ENCODE measurements at places on chromosomes 16 and 17. TPM values are rescaled to one million over a fixed set of nuclear protein-coding genes. Genes with fewer than 3 reads are reported as not detected.

GIT1 gene
- total RNA-seq, result 28.7 TPM

TEDC2 gene
- total RNA-seq, result 3.1 TPM

DNA sequence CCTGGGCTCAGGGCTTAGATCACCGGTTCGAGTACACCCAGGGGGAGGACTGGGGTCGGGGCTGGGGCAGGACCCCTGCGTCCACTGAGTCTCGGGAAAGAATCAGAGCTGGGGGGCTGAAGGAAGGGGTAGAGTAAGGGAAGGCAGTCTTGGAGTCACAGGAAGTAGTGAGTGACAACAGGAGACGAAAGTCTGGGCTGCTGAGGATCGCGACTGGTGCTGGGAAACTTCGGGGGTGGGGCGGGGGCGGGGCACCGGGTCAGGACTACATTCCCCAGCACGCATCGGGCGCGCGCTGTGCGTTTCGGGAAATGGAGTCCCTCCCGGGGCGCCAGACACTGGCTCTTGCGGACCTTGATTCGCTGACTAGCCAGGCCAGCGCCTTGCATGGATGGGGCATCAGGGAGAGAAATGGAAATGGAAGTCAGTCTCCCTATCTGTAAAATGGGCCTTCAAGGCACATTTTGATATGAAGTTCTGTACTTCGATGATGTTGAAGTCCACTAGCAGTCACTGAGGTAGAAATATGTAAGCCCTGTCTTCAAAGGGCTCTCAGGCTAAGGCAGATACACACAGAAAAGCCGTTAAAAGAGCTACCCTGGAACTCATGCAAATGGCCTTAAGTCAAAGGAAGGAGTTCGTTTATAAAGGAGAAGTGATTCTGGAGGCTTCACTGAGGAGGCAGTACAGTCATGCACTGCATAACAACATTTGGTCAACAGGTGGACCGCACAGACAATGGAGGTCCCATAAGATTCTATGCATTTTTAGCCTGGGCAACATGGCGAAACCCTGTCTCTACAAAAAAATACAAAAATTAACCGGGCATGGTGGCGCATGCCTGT, 697 bp downstream of the CTF1 start:
- peak; percentile 57 for ATAC-seq

GRCh38 chr17:68182940-68183551, 64.8 kb upstream of the AMZ2 start:
- peak; percentile 90 for ATAC-seq

DNA sequence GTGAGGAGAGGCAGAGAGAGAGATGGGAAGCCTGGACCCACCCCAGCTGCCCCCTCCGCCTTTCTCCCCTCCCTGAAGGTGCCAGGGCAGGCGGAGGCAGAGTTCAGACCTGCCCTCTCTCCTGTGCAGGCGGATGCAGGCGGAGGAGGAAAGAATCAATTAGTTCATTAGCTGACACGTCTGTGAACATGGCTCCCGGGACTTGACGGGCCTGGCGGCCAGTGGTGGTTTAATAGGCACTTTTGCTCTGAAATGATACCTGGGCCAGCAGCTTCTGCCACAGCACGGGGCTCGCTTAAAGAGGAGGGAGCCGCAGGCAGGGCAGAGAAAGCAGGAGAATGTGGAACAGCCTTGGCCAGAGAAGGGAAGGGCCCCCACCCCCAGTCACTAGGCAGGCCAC, 98.1 kb downstream of the SDK2 start:
- ATAC-seq, result peak; percentile 30

SLFN13 gene
- 7.9 TPM for total RNA-seq

ATP2C2 gene
- 6.9 TPM for total RNA-seq

GRCh38 chr17:81401723-81402529, 6.7 kb downstream of the BAHCC1 start:
- ATAC-seq, result no peak

GRCh38 chr16:48501516-48502377, 108.2 kb downstream of the N4BP1 start:
- no peak for ATAC-seq

GRCh38 chr17:16442594-16443510, 27.5 kb downstream of the TRPV2 start:
- no peak for ATAC-seq

GRCh38 chr16:11079652-11080187, 135.4 kb downstream of the CLEC16A start:
- ATAC-seq, result no peak

SMIM36 gene
- not detected for total RNA-seq

DNA sequence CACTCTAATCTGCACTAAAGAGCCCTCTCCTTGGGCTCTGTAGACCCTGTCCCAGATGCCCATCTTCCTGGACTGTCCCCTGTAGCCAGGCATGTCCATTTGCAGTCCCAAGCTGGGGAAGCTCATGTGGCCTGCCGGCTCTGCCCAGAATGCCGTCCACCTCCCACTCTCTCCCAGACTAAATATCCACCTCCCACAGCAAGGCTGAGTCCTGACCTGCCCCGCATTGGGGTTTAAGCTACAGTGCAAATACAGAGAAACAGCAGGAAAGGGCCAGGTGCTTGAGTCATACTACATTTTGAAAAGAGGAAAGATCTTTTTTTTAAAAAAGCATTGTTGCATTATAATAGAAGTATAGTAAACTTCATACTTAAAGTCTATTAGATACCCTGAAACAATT, 3.0 kb downstream of the ST6GALNAC2 start:
- ATAC-seq, result peak; percentile 31

SLC35G6 gene
- not detected for total RNA-seq

- ATAC-seq, result peak; percentile 5
Observed at GRCh38 chr17:74759243-74759801, 10.9 kb downstream of the NHERF1 start.

GRCh38 chr17:82531431-82531881, 11.9 kb downstream of the FOXK2 start:
- peak; percentile 60 for ATAC-seq

MYH8 gene
- total RNA-seq, result not detected

GRCh38 chr16:66205287-66206231, 160.9 kb upstream of the CDH5 start:
- no peak for ATAC-seq

SLC5A11 gene
- total RNA-seq, result not detected

DNA sequence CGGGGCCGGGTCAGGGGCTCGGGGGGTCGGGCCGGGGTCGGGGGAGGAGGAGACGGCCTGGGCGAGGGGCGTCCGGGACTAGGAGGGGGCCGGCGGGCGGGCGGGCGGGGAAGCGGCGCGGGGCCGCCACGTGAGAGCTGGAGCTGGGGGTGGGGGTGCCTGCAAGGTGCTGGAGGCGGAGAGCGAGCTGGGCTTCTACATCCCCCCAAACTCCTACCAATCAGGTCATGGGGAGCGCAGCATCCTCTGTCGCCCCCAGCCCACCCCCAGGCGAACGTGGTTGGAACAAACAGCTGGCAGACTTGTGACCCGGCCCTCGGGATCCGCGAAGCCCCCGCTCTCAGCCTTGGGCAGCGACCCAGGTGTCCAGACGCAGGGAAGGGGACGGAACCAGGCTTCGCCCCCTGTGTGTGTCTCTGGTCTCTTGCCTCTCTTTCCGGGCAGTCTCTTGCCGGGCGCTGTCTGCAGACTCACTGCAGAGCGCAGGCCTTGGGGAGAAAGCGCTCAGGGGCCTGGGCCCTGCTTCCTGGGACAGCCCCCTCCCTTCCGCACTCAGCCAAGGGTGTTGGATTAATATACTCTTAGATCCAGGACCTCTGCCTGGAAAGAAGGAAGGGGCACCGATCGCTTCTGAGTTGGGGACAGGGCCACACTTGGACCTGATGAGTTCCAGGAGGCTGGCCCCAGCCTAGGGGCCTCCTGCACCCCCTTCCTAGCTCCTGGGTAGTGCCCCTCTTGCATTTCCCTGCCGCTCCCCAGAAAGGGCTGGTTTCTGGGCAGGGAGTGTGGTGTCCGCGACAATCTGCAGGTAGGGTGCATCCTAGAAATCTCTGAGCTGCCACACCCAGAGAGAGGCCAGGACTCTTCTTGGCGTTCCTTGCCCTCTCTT, 722 bp downstream of the RASL10B start:
- no peak for ATAC-seq

FBXW10B gene
- total RNA-seq, result 8.0 TPM

KRT28 gene
- total RNA-seq, result not detected

DNA sequence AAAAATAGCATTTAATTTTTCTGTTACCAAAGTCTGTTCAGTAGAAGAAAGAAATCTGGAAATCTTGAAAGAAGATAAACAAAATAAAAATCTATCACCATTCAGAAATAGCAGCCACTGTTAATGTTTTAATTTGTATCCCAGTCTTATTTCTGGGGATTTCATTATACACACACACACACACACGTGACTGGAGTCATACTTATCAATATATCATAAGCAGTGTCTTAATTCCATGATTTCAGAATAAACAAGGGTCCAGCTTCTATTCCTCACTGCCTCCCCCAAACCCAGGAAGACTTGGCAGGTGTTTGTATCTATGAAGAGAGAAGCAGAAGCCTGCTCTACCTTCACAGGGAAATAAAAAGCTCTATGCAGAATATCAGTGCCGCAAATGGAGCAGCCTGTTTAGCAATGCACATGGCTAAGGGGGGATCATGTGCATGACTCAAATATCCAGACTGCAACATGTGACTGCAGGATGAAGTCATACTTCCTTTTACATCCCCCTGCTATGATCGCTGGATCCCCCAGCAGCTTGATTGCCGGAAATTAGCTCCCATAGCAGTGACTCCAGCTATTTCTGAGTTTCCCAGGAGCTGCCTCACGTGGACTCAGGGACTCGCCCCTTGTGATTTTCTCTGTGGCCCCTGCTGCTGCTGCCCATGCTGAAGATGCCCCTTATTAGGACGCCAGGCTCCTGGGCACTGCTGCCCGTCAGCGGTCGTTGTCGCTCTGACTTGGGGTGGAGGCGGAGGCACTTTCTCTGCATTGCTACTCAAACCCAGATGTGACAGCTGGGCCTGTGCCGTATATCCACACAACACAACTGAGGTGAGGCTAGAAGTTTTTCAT, 341.0 kb downstream of the CPPED1 start:
- no peak for ATAC-seq

DNA sequence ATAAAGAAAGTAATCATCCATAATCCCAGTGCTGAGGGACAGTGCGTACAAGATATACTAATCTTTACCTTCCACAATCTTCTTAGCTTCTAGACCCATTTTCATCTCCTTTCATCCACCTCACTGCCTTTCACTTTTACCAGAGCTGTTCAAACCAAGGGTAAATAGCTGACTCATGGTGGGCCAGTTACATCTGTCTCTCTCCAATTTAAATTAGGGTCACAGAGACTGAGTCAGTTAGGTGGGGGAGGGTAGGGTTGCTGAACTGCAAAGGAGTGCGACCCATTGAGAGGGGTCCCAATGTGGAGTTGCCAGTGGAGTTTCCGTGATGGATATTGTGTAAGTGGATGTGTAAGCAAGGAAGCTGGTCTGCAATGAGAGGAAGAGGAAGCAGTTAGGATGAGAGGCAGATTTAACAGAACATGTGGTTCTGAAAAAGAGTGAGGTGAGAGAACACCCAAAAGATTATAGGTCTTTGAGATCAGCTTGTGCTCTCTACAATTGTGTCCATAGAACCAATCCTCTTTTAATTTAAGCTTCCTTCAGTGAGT, 83.5 kb downstream of the GP2 start:
- no peak for ATAC-seq

DNA sequence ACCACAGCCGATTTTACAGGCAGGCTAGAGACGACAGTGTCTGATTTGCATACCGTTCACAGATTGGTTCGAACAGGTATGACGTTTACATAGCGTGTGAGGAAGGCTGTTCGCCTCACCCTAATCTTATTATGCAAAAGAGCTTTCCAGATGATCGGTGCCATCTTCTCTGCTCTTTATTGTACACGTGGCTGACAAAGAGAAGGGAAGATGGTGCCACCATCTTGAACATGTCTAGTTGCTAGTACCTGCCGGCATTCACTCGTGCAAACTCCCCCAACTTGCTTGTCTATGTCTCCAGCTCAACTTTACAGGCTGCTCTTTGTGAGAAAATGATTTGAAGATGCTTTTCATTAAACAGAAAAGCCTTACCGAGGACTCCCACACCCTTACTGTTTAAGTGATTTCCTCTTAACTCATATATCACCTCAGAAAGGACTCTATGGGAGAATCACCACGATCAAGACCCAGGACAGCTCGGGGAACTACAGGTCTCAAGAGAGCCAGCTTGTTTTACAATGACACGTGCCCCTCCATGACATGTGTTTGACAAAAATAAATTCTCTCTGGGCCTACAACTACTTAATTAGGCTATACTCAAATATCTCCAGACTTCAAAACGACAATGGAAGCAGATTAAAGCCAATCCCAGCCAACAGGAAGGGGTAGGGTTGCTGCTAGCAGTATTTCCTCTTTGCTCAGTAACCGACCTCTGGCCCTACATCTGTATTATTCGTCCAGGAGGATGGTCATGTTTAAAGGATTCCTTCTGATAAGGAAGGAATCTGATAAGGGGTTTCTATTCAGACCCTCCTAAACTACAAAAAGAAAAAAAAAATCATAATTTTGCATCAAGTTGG, 480.6 kb downstream of the TMEM114 start:
- ATAC-seq, result no peak

DNA sequence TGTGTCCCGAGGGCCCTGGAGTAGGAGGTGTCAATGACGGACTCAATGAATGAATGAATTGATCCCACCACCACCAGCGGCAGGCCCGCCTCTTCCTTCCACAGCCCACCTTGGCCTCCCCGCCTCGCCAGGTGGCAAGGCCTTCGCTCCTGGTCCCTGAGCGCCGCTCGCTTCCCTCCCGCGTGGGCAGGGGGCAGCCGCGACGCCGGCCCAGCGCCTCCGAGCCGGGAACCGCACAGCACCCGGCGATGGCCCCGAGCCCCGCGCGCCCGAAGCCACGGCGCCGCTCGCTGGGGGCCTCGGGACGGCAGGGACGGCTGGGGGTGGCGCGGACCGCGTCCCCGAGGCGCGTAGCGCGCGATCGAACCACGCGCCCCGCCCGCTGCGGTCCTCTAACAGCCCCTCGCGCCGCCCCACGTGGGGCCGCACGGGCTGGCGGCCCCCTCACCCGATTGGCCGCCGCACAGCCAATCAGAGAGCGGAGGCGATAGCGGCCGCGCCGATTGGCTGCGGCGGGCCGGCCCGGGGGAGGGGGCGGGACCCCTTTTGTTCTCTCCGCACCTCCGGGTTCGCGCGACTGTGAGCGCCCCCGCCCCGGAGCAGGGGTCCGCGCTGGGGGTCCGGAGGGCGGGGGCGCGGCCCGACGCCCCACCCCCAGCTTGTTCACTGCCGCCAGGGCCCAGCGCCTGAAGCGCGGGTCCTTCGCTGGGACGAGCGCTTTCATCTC, 31.4 kb downstream of the ACTG1 start:
- peak; percentile 18 for ATAC-seq

SDR42E2 gene
- total RNA-seq, result not detected

- no peak for ATAC-seq
Observed at GRCh38 chr17:15361592-15361991, 20.2 kb upstream of the TEKT3 start.

CCL15 gene
- 0.68 TPM for total RNA-seq
